Osteoblast (primary cell): ENCODE measurements at places on chromosomes 16 and 17. TPM values are rescaled to one million over a fixed set of nuclear protein-coding genes. Genes with fewer than 3 reads are reported as not detected.
A peak's percentile ranks its signal among the peaks of the same experiment; 100 is the strongest.

- no peak overlapping the region for H3K27ac ChIP-seq
- no peak overlapping the region for H3K4me3 ChIP-seq
- DNase-seq: no peak
- peaks cover 9% of the 10 kb centered on the region for H3K4me1 ChIP-seq
Observed at GRCh38 chr17:72304859-72305258, 184.0 kb downstream of the SOX9 start.

The ELP5 gene
- total RNA-seq: 21.7 and 26.2 TPM in 2 replicates

GRCh38 chr16:11759997-11760396 is 17.3 kb upstream of the TXNDC11 start:
- no peaks in the 10 kb centered on the region for H3K27me3 ChIP-seq
- no peak for DNase-seq
- H3K4me1 ChIP-seq: peaks cover 23% of the 10 kb centered on the region
- H3K27ac ChIP-seq: no peak overlapping the region
- peaks cover 72% of the 10 kb centered on the region for H3K36me3 ChIP-seq

GRCh38 chr16:76518781-76519180 is 241.6 kb downstream of the CNTNAP4 start:
- no peaks in the 10 kb centered on the region for H3K4me1 ChIP-seq
- H3K36me3 ChIP-seq: no peaks in the 10 kb centered on the region
- no peaks in the 10 kb centered on the region for H3K27me3 ChIP-seq
- H3K4me3 ChIP-seq: no peak overlapping the region

The FBXW10B gene
- total RNA-seq: 0.29 and 0.36 TPM in 2 replicates

DNA sequence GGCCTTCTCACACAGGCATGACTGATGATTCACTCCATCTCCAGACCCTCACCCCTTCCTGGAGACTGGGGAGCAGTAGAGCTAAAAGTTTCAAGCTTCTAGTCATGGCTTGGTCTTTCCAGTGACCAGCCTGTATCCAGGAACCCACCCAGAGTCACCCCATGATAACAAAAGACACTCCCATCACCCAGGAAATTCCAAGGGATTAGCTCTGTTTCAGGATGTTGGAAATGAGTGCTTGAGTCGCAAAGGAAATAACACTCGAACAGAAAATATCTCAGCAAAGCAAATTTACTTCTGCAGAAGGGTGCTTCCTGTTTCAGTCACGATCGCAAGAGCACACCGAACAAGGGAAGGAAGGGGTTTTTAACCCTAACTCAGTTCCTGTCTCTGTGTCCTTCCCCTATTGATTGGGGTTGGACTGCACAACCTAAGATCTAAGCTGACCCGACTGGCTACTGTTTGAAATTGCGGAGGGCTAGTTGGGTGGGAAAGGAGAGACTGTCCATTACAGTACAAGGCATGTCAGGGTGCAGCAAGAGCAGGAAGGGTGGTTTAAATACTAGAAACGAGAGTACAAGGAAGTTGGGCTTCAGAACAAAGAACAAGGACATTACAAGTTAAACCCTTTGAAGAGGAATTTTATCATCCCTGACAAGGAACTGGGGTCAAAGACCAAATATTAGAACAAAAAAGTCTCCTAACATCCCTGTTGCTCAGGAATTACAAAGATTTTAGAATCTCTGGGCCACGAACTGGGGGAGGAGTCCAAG is 224.4 kb upstream of the CACNG5 start:
- no peaks in the 10 kb centered on the region for H3K27me3 ChIP-seq
- no peak overlapping the region for H3K27ac ChIP-seq
- no peak for DNase-seq
- no peak overlapping the region for H3K4me3 ChIP-seq

DNA sequence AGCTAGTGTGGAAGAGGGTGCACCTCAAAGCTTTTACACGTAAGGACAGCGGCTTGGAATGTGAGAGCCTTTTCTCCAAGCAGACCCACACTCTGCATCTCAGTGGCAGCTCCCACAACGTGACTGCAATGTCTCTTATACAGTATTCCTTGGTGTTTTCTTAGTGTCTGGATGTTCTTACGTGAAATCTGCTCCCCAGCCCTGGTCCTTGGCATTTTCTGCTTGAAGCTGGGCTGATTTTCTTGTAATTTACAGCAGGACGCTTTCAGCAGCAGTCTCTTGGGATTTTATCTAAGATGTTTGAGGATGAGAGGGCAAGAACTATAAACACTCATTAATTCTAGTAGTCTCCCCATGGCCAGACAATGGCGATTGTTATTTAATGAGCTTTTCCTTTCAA is 12.1 kb upstream of the POLR3E start:
- no peaks in the 10 kb centered on the region for H3K27me3 ChIP-seq
- H3K27ac ChIP-seq: no peak overlapping the region
- H3K4me3 ChIP-seq: no peak overlapping the region
- DNase-seq: no peak

The RAB37 gene
- total RNA-seq: under 0.01 and 0.36 TPM in 2 replicates

The KRT20 gene
- not detected in 2 replicates for total RNA-seq

GRCh38 chr17:35088356-35088880 is 24.9 kb upstream of the RFFL start:
- peak overlapping the region; percentile 97 for H3K4me3 ChIP-seq
- H3K27me3 ChIP-seq: no peaks in the 10 kb centered on the region
- H3K36me3 ChIP-seq: no peaks in the 10 kb centered on the region
- peak; percentile 80 for DNase-seq

GRCh38 chr17:67438667-67439066 is 61.6 kb downstream of the PITPNC1 start:
- no peak for DNase-seq
- H3K27ac ChIP-seq: no peak overlapping the region

- no peaks in the 10 kb centered on the region for H3K36me3 ChIP-seq
- DNase-seq: no peak
- H3K27ac ChIP-seq: no peak overlapping the region
- H3K27me3 ChIP-seq: no peaks in the 10 kb centered on the region
- no peaks in the 10 kb centered on the region for H3K4me1 ChIP-seq
Observed at GRCh38 chr16:55835581-55835980, 2.7 kb upstream of the CES1 start.

The BICDL2 gene
- total RNA-seq: 0.29 TPM in 1 of 2 replicates, not detected in the other

DNA sequence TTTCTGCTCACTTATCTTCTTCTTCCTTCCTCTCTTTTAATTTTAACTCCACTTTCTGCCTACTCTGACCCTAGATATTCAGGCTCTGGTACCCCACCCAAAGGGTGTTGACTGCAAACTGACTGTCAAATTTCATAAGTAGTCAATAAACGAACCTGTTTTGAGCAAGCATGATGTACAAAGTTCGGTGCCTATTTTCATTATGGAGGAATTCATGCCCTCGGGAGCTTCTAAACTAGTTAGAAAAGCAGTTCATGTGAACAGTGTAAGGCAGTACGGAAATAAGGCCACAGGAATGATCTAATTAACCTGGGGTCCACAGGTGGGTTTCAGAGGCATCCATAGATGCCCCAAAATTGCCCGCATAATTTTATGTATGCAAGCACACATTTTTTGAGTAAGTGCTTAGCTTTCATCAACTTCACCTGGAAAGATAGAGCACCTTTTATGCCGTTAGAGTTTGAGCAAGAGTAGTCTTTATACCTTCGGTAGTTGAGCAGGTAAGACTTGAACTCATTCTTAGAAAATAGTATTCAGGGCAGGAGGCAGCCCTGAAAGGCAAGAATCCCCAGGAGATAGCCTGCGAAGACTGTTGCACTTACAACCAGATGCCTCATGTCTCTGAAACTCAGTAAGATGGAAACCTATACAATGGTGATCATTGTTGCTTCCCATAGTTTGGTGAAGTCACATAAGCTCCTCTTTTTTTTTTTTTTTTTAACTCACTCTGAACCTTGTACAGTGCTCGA is 36.6 kb upstream of the TBX2 start:
- H3K4me3 ChIP-seq: no peak overlapping the region
- no peak for DNase-seq
- peaks cover 15% of the 10 kb centered on the region for H3K4me1 ChIP-seq
- H3K36me3 ChIP-seq: no peaks in the 10 kb centered on the region

- H3K36me3 ChIP-seq: no peaks in the 10 kb centered on the region
- DNase-seq: peak; percentile 81
- no peak overlapping the region for H3K4me3 ChIP-seq
- no peaks in the 10 kb centered on the region for H3K27me3 ChIP-seq
Observed at GRCh38 chr17:58306131-58306951, 22.3 kb downstream of the TSPOAP1 start.

GRCh38 chr16:77298418-77299360 is 99.5 kb downstream of the SYCE1L start:
- no peaks in the 10 kb centered on the region for H3K27me3 ChIP-seq
- H3K36me3 ChIP-seq: no peaks in the 10 kb centered on the region
- DNase-seq: no peak
- H3K4me1 ChIP-seq: peaks cover 28% of the 10 kb centered on the region
- peak overlapping the region; percentile 5 for H3K4me3 ChIP-seq
- peak overlapping the region; percentile 85 for H3K27ac ChIP-seq

GRCh38 chr16:74511961-74512360 is 90.7 kb upstream of the CLEC18B start:
- H3K4me1 ChIP-seq: peaks cover 15% of the 10 kb centered on the region
- no peaks in the 10 kb centered on the region for H3K36me3 ChIP-seq
- no peaks in the 10 kb centered on the region for H3K27me3 ChIP-seq
- no peak for DNase-seq
- H3K4me3 ChIP-seq: no peak overlapping the region

The RAMP2 gene
- not detected in 2 replicates for total RNA-seq

DNA sequence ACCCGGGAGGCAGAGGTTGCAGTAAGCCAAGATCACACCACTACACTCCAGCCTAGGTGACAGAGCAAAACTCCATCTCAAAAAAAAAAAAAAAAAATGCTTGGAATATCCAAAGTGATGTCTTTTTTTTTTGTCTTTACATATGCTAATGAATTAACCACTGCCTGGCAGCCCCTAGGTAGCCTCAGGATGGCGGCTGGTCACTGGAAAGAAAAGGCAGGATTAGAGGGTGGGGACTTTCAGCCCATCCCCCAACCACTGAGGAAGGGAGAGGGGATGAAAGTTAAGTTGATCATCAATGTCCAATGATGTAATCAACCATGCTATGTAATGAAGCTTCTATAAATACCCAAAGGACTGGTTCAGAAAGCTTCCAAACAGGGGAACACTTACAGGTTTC is 26.8 kb downstream of the RNF157 start:
- no peaks in the 10 kb centered on the region for H3K4me1 ChIP-seq
- DNase-seq: no peak
- H3K27ac ChIP-seq: no peak overlapping the region
- peaks cover 23% of the 10 kb centered on the region for H3K27me3 ChIP-seq

GRCh38 chr17:6605142-6605541 is 35.4 kb downstream of the KIAA0753 start:
- H3K27me3 ChIP-seq: no peaks in the 10 kb centered on the region
- DNase-seq: no peak
- H3K27ac ChIP-seq: no peak overlapping the region
- H3K36me3 ChIP-seq: peaks cover 82% of the 10 kb centered on the region
- H3K4me1 ChIP-seq: peaks cover 2% of the 10 kb centered on the region
